Stimulated activated CD8-positive, alpha-beta memory T cell treated with anti-CD3 and anti-CD28 coated beads, Interleukin-4, amount 100 ng/mL, for 48 hours (primary cell): ENCODE measurements at places on chromosomes 3 and 15.

DNA sequence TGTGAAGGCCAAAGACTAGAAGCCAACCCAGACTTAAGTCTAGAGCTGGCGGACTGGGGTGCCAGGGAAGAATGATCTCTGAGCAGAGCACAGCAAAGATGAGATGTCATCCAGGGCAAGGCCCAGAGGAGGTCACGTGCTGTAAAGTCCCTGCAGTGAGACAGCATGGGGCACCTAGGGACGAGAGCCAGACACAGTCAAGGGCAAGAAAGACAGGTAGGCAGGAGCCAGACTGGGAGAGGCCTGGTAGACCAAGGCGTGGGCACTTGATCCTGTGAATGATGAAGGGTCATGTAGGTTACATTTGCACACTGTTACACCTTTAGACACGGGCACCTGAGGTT is 379.7 kb upstream of the PROK2 start:
- no peak for DNase-seq

- no peak for DNase-seq
These were observed 34.2 kb downstream of the APBA2 start for GRCh38 chr15:28919679-28920655.

- peak; percentile 35 for DNase-seq
These were observed 125.0 kb upstream of the SMAD3 start for GRCh38 chr15:66940368-66940767.

DNA sequence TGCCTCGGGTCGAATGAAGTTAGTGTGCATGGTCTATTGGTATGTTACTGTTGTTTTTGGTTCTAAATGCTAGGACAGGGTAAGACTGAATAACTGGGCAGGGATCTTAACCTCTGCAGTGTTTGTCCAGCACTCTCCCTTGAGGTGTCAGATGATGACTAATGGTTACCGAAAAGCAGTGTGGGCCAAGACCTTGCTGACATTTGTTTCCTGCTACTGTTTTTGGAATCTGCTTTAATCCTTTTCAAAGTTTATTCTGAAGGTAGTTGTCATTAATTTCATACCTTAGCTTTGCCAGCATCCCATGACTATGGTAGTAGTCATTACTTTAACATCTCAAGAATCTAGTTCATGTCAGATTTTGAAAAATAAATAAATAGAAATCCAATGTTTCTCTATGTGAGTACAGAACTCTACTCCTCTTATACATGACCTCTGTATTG is 117.0 kb downstream of the P3H2 start:
- no peak for DNase-seq

- no peak for DNase-seq
These were observed 86.6 kb downstream of the CHRD start for GRCh38 chr3:184466413-184466960.

- DNase-seq, result no peak
These were observed 190.5 kb downstream of the GREM1 start for GRCh38 chr15:32908135-32908801.

- DNase-seq, result no peak
These were observed 194.6 kb downstream of the ADAMTSL3 start for GRCh38 chr15:83848315-83849050.

DNA sequence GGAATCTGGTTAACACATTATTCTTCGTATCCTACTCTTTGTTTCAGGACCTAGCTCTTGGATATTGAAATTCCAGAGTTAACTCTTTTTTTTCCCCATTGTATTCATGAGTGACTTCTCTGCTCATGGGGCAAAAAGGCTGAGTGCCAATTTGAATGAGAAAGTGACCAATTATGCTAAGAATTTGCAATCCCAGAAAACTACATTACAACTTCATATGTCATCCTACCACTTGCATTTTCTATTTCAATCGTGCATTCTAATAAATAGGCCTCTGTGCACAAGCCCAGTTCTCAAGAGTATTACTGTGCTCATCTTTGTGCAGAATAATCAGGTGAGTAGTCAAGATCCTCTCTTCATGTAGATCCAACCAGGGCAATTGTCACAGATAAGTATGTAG is 537.8 kb downstream of the OTOL1 start:
- no peak for DNase-seq

GRCh38 chr3:71975573-71975972 is 190.6 kb upstream of the PROK2 start:
- no peak for DNase-seq
